ENCODE measurements at places on chromosomes 4 and X.

DNA sequence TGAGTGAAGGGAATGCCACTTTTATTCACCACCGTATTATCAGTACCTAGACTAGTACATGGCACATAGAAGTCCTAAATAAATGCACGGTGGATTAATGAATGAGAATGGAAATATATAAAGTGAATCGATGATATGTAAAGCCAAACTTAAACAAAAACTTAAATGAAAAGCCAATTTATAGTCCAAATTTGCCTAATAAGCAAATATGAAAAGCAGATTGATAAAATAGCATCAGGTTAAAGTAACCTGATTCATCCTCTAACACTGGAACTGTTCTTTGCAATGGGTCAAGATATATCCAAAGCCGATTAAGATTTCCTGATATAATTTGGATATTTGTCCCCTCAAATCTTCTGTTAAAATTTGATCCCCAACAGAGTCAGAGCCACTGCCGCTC lies 66.9 kb upstream of the MAGEB10 start:
- no peak for DNase-seq

GRCh38 chr4:40976343-40976742 lies 226.6 kb downstream of the NSUN7 start:
- DNase-seq = no peak

DNA sequence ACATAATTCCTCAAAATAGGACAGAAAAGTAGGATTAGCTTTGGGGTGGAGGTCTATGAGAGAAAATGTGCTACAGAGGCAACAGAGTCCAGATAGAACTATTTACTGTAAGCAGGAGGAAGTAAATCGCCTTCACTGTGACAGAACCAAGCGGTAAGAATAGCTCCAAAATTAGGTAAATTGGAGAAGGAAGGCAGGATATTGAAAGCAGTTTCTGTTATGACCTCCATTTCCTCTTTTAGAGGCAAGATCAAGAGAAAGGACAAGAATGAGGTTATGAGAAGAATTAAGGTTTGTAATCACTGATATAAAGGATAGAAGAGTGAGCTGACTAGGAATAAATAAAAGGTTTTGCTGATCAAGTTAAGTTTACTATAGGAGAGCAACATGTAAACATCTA lies 44.1 kb upstream of the NEUROG2 start:
- DNase-seq = no peak

GRCh38 chr4:103397541-103397940 lies 199.4 kb upstream of the CENPE start:
- DNase-seq = no peak

DNA sequence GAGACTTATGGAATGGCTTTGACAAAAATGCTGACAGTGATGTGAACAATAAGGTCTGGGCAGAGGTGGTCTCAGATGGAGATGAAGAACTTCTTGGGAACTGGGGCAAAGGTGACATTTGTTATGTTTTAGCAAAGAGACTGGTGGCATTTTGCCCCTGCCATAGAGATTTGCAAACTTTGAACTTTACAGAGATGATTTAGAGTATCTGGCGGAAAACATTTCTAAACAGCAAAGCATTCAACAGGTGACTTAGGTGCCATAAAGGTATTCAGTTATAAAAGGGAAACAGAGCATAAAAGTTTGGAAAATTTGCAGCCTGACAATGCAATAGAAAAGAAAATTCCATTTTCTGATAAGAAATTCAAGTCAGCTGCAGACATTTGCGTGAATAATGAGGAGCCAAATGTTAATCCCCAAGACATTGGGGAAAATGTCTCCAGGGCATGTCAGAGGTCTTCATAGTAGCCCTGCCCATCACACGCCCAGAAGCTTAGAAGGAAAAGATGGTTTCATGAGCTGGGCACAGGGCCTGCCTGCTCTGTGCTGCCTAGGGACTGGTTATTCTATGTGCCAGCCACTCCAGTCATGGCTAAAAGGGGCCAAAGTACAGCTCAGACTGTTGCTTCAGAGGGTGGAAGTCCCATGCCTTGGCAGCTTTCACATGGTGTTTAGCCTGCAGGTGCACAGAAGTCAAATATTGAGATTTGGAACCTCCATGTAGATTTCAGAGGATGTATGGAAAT lies 782.2 kb downstream of the TRAM1L1 start:
- no peak for DNase-seq

DNA sequence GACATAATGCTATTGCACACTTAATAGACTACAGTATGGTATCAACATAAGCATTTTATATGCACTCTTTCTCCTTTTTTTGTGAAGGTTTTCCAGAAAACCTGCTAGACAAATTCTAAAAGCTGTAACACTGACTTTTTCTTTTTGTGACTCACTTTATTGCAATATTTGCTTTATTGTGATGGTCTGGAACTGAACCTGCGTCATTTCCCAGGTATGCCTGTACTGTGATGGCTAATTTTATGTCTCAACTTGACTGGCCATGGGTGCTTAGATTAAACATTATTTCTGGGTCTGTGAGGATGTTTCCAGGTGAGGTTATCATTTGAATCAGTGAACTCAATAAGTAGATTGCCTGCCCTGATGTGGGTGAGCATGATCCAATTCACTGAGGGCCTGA lies 35.5 kb upstream of the LAMP2 start:
- no peak for DNase-seq

- no peak for DNase-seq
These were observed 112.3 kb upstream of the SFRP2 start for GRCh38 chr4:153901220-153901619.

GRCh38 chr4:85591406-85592098 lies 116.6 kb downstream of the ARHGAP24 start:
- no peak for DNase-seq

DNA sequence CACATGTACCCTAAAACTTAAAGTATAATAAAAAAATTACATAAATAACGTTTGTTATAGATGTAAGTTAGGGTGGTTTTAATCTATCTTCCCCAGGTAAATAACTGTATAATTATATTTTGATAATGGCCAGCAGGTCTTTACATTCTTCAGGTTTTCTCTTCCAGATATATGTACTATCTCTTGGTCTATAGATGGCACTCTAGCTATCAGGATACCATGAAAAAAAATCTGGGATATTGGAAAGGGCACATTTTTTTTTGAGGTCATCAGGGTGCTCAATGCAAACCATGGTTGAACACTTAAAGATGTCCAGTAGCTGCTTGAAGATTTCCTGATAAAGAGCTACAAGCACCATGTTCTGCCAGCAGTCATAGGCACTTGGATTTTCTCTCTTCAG lies 15.6 kb upstream of the ADH4 start:
- DNase-seq = no peak

GRCh38 chr4:160009656-160010493 lies 907.0 kb downstream of the RAPGEF2 start:
- DNase-seq = no peak

DNA sequence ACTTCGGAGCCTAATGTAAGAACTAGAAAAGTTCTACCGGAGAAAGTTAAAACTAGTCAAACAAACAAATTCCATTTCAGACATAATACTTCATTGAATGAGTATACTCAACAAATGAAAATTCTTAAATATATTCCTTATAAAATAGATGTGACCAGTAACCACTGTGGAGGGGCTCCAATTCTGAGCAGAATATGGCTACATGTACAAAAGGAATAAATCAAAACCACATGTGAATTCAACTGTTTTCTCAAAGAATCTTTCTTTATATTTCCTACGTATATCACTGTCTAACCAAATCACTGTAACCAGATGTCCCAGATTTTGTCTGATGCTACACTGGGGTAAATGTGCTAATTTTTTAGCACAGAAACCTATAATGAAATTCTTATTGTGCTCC lies 49.0 kb downstream of the HTN1 start:
- DNase-seq = no peak

- DNase-seq = no peak
These were observed 51.1 kb downstream of the C4orf51 start for GRCh38 chr4:145731028-145731427.

DNA sequence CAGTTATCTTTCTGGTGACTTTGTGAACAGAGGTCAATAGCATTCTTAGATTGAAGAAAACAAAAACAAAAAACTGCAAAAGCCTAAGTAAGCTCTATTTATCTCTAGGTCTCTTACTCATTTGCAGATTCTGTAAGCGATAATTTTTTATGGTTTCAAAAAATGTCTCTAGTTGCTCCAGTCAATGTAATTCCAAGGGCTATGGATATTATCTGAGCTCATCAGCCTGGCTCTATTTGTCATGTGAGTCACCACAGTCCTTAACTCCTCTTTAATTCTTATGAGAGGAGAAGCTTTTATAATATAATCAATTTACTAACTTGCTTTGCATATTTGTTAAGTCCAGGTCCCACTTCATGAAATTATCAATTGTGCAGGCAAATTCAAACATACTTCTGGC lies 79.1 kb downstream of the NPFFR2 start:
- no peak for DNase-seq

GRCh38 chr4:129094347-129094746 lies 1.0 kb upstream of the SCLT1 start:
- DNase-seq = no peak

DNA sequence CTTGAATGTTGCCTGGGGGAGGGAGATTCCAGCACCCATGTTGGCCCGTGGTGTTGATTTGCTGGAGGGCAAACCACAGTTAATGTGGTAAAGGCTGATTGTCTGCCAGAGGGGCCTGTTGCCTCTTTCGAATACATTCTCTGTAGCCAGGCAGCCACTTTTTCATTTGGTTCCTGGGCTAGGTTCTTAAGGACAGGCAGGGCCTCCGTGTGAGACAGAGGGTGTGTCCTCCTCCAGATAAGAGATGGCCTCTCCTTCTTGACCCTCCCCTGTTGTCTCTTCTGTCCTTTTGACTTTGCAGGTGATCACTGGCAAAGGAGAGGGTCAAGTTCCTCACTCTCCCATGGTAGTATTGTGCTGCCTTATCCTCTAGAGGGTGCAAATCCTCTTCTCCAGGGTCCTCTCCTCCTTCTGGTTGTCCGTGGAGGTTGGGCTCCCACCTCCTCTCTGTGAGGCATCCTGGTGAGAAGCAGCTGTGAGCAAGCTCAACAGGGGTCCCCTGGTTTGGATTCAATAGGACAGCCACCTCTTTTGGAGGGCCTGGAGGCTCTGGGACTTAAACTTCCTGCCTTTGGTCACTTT lies 44.9 kb downstream of the ZNF182 start:
- DNase-seq = peak; percentile 3

- DNase-seq = no peak
These were observed 122.8 kb downstream of the DIPK2B start for GRCh38 chrX:45077748-45078424.

- no peak for DNase-seq
These were observed 2.0 kb upstream of the PGK1 start for GRCh38 chrX:78102091-78102490.

GRCh38 chr4:150212485-150212884 lies 134.2 kb downstream of the DCLK2 start:
- no peak for DNase-seq

DNA sequence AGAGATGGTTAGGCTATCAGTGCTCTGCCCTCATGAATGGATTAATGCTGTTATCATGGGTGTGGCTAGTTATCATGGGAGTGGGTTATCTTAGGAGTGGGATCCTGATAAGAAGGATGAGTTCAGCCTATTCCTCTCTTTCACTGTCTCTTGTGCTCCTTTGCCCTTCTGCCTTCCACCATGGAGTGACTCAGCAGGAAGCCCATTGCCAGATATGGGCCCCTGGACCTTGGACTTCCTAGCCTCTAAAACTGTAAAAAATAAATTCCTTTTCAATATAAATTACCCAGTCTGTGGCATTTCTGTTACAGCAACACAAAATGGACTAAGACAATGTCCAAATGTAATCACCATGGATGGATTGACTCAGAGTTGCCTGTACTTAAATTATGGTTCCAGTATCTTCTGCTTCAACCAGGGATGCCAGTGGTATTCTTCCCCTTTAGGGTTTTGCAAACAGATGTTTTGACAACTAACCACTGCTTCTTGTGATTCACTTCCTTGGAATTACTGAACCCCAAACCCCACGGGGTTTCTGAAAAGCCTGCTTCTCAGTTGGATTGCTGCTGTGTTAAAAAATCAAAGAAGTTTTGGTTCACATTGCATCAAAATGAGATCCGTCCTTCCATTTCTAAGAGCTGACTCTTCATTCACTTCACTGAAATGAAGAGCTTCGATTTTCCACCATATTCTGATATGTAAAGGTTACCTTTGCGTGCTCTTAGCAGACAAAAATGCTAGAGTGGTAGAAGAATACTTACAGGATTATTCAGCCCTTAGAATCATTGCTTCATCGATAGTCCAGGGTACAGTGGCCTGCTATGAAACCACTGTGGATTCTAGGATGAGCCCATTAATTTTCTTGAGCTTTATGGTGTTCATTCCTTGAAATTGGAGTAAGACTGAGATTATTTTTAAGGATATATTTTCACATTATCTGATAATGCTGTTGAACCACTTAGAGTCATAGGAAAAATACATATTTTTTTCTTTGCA lies 107.7 kb downstream of the FRMPD4 start:
- no peak for DNase-seq

- peak; percentile 1 for DNase-seq
These were observed 19.0 kb upstream of the NHS start for GRCh38 chrX:17355976-17356375.

DNA sequence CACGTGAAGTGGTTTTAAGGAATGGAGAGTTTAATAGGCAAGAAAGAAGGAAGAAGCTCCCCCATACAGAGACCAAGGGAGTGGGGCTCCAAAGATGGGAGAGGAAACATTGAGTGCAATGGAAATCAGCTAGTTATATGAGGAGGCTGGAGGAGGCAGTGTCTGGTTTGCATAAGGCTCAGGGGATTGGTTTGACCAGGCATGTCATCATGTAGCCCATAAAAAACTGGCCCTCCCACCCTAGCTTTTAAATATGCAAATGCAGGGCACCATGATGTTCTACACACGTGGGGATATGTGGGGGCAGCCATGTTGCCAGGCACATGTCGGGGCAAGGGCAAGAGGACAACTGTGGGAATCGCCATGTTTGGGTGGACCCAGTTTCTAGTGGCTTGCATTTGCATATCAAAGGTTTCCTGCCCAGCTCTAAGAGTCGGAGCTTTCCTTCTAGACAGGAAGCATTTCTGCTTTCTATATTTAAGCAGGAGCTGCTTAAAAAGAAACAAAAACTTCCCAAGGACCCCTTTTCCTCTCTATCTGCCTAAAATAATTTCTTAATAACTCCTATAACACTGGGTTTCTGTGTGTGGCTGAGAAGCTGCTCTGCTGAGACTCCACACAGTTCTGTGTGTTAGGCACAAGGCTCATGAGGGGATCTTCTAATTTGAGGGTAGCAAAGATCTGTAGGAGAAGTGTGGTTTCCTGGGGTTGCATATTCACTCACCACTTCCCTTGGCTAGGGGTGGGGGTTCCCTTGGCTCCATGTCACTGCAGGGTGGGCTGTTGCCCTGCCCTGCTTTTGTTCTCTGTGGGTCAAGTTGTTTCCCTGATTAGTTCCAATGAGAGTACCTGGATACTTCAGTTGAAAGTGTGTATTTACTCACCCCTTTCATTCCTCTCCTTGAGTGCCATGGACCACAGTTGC lies 113.5 kb downstream of the VSIG4 start:
- no peak for DNase-seq

- DNase-seq = no peak
These were observed 17.4 kb downstream of the IRAK1 start for GRCh38 chrX:154002215-154002719.

Data from cortex of kidney (tissue), 1 donor.